ENCODE measurements at places on chromosomes 1 and 21.

DNA sequence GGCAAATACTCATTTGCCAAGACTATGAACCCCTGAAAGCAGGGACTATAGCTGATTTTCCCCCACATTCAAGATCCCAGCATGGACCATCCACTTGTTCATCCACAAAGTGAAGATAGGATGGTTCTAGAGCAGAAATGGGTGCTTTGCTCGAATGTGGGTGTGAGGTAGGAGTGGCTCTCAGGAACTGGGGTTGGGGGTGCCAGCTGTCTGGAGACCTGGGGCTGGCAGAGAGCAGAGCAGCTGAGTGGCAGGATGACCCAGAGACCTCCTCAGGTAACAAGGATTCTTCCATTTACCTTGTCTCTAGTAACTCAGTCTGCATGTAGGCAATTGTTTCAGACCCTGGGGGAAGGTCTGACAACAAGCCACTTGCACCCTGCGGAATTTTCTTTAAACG lies 6.0 kb downstream of the S100A9 start:
- no peak for DNase-seq

DNA sequence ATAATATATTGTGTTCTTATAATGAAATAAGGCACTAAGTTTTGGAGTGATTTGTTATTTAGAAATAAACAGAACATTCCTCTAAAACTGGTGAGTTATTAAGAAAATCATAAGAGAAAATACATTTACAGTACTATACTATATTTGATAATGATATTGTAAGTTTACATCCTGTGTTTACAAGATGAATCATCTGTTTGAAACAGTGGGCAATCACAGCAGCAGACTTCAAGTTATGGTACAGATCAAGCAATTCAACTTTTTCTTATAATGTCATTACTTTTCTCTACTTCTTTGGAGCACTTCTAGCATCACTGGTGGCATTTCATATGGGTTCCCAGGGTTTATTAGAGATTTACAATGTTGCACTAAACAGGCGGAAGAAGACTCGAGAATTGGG lies 86.5 kb upstream of the BRINP3 start:
- DNase-seq = no peak

DNA sequence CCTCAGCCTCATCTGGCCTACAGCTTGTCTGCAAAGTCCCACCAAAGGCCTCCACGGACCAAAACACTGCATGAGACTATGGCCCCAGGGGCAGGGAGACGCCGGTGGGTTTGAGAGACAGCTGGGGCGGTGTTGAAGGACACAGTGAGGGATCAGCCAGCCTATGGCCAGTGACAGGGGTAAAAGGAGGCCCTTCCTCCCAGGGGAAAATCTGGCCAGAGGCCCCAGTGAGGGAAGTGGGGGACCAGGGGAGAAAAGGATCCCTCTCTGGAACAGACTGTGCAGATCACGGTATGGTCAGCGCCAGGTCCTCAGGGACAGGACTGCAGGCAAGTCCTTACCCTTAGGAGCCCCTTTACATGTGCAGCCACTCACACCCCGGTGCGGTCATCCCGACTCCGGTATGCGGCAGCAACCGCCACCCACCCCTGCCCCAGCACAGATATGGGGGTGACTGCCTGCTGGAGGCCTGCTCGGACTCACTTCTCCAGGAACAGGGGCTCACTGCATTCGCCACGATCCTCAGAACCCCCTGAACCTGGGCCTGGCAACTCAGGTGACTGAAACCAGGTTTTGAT lies 1.3 kb downstream of the CERS2 start:
- no peak for DNase-seq

- no peak for DNase-seq
Observed at GRCh38 chr1:87986130-87986866, 657.6 kb downstream of the LMO4 start.

GRCh38 chr1:178541829-178542553 lies 29.1 kb downstream of the TEX35 start:
- peak; percentile 85 for DNase-seq
